DND-41 (cell line): ENCODE measurements at places on chromosomes 6 and 20.

DNA sequence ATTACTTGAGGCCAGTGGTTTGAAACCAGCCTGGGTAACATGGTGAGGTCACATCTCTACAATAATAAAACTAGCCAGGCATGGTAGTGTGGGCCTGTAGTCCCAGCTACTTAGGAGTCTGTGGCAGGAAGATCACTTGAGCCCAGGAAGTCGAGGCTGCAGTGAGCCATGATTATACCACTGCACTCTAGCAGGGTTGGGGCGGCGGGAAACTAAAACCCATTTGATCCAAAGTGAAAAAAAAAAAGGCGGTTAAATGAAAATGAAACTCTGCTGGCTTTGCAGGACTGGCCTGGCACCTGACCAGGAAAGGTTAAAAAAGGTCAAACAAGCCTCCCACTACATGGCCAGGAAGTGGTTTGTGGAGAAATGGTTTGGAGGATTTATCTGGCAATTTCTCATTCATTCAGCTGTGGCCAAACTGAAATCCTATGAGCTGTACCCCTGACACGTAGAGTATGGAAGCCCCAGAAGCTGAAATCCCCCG lies 36.6 kb downstream of the MTRES1 start:
- peak; percentile 77 for DNase-seq

GRCh38 chr6:111205502-111205901 lies 118.2 kb downstream of the SLC16A10 start:
- no peak for DNase-seq

DNA sequence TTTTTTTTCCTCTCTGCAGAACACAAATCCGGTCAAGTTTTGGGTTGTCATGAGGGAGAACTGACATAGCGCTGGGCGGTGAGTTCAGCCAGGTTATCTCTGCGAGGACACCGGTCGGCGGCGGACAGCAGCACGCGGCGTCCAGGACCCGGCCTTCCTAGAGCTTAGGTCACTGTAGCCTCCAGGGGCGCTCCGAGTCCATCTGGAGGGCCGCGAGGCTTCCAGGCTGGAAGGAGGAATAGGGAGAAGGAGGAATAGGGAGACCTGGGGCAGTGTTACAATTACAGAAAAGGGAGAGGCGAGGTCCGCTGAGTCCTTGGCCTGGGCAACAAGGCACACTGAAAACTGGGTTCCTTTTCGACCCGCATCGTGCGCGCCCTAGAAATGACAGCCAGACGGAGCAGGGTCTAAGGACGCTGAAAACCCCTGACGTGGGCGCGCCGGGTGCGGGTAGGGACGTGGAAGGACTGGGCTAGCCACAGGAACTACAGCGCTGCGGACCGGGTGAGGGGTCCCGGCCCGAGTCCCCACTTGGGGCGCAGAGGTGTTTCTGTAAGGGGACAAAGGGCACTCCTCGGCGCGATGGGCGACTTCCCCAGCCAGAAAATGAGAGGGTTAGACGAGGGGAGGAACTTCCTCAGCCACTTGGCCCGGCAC lies 536 bp upstream of the FNDC1 start:
- DNase-seq = no peak

- no peak for DNase-seq
These were observed 344.3 kb upstream of the ID4 start for GRCh38 chr6:19492636-19493405.

- no peak for DNase-seq
These were observed 82.1 kb upstream of the SIRPA start for GRCh38 chr20:1813101-1813529.

DNA sequence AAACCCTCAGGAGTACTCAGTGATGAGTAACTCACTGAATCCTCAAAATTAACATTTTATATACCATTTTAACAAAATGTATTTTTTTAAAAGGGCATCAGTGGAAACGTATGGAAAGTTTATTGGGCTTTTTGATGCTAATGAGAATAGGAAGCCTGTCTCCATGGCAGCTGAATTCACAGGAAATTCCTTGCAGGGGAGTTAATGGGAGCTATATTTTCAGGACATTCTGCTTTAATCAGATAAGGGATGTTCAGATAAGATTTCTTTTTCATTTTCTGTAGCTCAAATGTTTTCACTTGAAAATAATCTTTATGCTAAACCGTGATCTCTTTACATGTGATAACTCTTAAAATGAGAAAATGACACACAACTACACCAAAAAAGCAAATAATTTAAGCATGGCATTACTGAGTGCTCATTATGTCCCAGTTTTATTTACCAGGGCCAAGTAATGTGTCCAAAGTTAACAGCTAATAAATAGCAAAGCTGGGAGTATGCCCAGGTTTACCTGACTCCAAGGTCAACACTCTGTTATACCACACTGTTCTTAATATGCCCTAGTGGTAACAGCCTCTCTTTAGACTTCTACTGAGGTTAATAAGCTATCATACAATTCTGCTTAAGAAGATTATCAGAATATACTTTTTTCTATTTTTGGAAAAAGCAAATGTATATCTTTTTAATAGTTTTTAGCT lies 348.1 kb downstream of the GRIK2 start:
- DNase-seq = no peak

- DNase-seq = no peak
These were observed 45.0 kb upstream of the FUCA2 start for GRCh38 chr6:143556529-143556928.

DNA sequence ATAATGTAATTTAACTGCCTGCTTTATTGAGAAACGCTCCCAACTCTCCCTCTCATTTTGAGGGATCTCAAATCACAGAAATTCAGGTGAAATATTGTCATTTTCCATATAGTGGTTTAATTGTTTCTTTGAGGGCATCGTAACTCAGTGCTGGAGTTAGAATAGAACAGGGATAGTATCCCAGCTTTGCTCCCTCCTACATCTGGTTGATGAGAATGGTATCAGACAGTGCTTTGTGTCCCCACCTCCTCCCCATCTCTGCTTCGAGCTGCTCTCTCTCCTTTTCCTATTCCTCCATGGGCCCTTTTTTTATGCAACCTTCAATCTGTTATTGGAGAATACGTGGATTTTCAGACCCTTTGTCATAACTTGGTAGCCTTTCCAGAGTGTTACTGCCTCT lies 41.2 kb upstream of the REV3L start:
- DNase-seq = no peak

DNA sequence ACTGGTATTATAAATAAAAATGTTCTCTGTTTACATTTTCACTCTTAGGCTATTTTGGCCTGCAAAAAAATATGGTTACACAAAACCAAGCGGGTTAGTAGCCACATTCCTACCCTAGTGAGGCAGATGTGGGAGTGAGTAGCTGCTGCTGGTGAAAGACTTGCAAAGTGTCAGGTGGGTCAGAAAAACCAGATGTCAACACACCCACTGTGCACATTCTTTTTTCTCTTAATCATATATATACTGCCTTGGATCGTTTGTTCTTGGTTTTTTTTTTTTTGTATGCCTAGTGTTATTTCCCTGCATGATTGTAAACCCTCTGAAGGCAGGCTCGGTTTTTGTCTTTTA lies 68.0 kb upstream of the TFB1M start:
- no peak for DNase-seq

DNA sequence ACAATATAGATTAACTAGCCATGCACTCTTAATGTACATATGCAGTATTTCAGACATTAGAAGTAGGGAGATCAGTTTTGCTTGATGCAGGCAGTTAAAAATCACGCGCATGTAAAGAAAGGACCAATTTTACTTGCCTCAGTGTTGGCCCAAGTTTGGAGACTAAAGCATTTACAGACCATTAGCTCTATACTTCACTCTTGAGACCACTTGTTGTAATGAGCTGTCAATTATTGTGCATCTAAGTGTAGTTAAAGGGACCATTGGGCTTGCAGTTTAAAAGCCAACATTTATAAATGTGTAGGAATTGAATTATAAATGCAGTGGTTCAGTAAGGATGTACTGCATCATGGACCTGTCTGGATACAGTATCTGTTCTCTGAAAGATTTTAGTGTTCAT lies 53.7 kb downstream of the PLCB4 start:
- DNase-seq = no peak

- no peak for DNase-seq
These were observed 18.8 kb downstream of the SAMHD1 start for GRCh38 chr20:36932476-36933426.

DNA sequence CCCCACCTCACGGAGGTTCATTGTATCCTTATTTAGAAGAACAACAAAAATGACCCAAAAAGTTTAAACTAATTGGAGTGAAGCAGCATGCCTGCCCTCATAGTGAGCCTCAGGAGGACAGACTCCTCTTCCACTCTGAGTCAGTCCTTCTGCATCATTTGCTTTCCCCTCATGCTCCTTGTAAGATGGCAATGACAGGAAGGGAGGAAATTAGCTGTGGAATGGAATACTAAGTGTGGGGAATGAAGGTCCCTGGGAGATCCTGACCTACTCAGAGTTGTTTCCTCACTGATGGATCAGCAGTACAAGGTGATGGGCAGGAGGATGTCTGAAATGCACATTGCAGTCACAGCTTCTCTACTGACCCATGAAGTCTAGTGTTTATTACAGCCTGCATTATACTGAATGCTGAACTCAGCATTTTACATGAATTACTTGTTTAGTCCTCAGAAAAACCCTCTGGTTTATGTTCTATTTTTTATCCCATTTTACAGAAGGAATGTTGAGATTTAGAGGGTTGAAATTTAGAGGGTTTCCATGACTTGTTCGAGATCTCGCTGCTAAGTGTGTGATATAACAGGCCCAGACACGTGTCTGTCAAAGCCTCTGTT lies 212.0 kb upstream of the PCSK2 start:
- DNase-seq = no peak
